Myocyte (in vitro differentiated cells): ENCODE measurements at places on chromosomes 13 and 19.

- no peak for DNase-seq
Measured at GRCh38 chr13:32472194-32472621, 44.3 kb upstream of the N4BP2L1 start.

DNA sequence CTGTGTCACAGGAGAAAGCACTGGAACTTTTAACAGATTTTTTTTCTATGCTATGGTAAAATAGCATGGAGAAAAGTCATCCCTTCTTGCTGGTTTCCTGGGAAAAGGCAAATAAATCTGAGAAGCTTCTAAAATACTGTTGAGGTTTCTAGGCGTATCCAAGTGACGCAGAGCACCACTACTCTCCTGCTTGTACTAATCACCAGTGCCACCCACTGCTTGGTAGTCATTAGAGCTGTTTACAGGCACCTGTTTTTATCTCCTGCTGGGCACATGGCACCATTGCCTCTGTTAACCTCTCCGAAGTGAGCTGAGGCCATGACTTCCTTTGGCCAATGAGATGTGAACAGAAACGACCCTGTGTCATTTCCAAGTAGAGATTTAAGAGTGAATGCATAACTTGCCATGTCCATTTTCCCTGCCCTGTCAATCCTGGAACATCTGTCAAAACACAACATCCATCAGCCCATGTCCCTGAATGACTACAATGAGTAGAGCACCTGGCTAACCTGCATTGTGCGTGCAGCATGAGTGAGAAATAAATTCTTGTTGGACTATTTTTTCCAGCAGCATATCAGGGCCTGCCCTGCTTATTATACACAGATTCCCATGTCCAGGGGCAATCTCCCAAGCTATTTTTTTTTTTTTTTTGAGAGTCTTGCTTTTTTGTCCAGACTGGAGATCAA is 17.3 kb upstream of the OXGR1 start:
- no peak for DNase-seq

DNA sequence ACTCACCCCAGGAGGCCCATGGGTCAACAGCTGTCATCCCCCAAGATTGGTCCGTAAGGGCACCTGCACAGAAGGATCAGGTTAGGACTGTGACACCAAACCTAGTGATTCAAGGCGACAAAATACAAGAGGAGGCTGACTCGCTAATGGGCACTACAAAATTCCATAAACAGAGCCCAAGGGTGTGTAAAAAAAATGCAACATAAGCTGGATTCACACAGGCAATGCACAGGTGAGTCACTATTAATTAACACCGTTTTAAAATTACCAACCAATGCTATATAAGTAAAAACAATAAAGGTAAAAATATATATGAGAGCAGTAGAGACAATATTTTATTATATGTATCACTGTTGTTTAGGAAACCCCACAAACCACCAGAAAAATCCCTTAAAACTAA is 1.9 kb downstream of the ZNF606 start:
- no peak for DNase-seq

DNA sequence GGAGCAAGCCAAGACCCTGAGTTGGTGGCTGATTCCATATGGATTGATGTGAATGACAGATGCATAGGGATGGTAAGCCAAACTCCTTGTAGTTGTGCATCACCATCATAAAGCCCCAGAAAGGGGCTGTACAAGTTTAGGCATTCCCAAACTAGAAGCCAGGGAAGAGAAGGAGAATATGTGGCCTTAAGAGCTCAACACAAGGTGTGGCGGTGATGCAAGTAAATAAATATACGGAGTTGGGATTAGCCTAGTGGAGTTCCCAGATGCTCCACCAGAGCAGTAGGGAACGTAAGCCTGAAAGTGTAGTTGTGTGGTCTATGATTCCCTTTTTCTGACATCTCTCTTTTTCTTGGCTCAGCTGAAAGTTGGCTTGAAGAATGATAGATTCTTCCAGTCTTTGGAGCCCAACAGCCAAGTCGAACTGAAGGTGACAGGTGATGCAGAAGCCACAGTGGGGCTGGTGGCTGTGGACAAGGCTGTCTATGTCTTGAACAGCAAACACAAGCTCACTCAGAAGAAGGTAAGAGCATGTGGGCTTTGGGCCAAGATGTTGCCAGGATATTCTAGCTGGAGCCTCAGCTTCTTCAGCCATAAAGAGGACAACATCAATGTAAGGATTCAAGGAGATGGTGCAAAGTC is 30.1 kb downstream of the RDH8 start:
- peak; percentile 56 for DNase-seq

DNA sequence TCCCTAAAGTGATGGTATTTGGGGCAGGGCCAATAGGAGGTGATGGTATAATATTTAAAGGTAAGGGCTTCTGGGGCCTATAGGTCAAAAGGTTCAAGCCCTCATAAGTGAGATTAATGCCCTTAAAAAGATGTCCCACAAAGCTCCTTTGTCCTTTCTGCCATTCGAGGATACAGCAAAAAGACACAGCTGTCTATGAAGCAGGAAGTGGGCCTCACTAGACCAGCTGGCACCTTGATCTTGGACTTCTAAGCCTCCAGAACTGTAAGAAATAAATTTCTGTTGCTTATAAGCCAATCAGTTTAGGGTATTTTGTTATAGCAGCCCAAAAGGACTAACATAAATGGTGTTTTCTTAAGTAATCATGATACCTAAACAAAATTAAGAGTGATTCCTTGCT is 27.2 kb upstream of the POU4F1 start:
- peak; percentile 36 for DNase-seq

- DNase-seq = no peak
Measured at GRCh38 chr19:56108447-56109195, 12.5 kb downstream of the ZNF787 start.

GRCh38 chr19:52945652-52946321 is 16.9 kb downstream of the ZNF816 start:
- no peak for DNase-seq
